ENCODE measurements at places on chromosomes 4 and X.

- no peak for DNase-seq
Measured at GRCh38 chrX:107818900-107819521, 6.7 kb upstream of the MID2 start.

DNA sequence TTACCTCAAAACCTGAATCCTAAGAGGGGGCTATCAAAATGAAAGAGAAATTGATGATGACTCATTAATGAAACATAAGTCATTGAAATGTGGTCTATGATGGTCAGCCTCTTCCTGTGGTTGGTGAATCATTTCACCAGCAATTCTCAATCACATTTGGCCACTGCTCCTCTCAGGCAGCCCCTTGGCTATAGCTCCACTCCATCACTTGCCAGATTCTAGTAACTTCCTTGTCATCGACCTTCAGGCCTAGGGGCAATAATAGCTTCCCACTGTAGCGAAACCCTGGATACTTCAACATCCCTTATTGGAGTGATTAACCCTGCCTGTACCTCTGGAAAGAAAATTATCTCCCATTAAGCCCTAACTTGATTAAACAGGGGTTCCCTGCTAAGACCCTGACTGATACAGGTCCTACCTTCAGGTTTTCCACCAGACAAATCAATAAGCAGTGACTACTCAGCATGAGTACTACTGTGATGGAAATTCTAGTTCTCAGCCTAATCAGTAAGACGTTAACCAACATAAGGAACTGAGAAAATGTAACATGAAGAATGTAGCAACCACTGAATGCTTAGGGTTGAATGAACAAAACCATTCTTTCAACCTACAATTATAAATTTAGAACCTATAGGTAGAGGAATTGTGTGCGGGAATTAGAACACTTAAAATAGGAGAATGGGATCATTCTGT is 30.4 kb downstream of the ADH7 start:
- DNase-seq, result peak; percentile 30

DNA sequence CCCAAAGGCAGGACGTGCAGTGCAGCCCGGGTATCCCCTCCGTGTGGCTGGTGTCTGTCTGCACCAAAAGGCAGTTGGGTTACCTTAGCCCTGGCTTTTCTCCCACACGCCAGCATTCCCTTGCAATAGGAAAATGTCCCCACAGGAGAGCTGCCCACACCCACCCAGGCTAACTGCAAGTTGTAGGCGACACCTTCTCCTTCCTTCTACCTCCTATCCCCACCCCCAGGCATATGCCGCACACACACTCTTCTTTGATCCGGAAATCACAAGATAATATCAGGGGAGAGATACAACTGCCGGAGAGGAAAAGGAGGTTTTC is 444 bp upstream of the APBB2 start:
- no peak for DNase-seq

DNA sequence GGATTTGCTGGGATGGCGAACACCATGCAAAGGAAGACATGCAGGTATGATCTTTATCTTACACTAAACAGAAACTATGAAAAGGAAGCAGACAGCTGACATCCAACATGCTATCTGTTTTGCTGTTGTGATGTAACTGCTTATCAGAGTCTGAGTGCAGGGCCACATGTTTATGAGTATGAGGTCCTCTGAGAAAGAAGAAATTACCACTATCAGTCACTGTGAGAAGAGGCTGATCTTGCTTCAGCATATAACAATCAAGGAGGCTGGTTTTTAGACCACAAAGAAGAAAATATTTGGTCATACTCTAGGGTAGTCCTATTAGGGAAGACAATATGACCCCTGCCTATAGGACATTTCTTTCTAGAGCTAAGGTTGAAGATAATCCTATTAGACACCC is 18.5 kb downstream of the CLGN start:
- DNase-seq, result no peak

GRCh38 chr4:155510771-155511170 is 134.0 kb upstream of the MAP9 start:
- DNase-seq, result no peak

DNA sequence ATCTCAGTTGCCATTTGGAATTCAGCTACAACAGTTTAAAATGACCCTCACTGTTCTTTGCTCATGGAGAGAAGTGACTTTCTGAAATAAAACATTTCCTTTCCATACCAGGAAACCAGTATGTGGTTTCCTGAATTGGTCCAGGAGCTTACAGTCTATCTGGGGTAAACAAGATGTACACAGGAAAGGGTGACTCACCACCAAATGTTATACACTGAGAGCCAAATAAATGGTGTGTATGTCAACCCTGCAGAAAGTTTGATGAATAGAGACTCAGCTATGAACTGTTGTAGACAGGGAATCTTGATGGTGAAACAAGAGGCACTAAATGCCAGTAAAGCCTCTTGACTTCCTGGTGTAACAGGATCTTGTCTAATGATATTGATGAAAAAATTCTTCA is 100.4 kb downstream of the HS6ST2 start:
- DNase-seq, result no peak

DNA sequence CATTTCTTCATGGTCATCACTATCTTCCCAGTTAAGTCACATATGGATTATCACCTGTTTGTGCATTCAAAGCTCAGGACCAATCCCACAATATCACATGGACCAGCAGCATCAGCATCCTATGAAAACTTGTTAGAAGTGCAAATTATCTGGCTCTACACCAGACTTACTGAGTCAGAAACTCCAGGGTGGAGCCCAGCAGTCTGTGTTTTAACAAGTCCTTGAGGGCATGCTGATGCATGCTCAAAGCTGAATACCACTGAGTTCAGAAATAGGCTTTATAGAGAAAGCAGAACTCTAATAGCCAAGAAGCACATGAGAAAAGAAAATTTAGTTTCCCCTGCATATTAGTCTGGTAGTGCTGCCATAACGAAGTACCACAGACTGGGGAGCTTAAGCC is 62.4 kb upstream of the GABRQ start:
- DNase-seq, result no peak

- no peak for DNase-seq
Measured at GRCh38 chr4:15714646-15715435, 12.0 kb downstream of the BST1 start.

DNA sequence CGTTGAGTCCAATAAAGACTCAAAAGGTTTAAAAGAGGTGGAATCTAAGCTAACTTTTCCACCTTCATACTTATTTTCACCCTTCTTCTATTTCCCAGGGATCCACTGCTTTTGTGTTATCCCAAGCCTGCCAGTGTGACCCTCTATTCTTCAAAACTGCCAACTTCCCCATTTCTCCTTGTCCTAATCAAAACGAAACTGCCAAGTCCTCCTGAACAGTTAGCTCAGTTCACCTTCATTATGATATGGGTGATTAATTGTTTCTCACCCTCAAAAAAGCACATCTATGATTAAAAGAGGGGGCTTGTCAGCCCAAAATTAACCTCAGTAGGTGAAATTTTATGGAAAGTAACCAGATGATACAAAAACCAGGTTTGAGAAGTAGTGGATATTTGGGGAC is 108.4 kb downstream of the GUCY2F start:
- DNase-seq, result no peak

- DNase-seq, result no peak
Measured at GRCh38 chr4:137206781-137207180, 325.5 kb downstream of the PCDH18 start.
